ENCODE measurements at places on chromosomes 5 and 9.

DNA sequence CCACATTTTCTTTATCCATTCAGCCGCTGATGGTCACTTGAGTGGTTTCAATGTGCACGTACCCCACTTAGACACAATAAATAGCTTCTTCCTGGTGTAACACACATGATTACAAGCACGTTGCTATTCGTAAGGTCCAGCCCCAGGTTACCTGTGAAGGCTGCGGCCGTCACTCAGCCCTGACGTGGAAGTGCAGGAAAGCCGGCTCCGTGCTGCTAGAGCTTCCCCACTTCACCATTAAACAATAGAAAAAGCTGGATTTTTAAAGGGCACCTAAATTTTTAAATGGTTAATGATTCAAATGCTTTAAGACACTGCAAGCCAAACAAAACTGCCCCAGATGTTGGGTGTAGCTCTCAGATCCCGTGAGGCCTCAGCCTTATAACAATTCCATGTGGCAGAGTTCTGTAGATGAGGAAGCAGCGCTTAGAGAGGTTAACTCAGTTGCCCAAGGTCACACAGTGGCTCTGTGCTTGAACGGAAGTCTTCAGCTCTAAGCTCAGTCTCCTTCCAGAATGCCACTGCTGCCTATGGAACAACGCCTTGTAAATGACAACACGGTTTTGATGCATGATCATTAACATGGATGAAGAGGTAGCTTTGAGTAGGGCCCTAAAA lies 125.7 kb downstream of the COL23A1 start:
- no peak for DNase-seq

GRCh38 chr9:130526854-130527650 lies 52.3 kb upstream of the FUBP3 start:
- DNase-seq, result no peak

DNA sequence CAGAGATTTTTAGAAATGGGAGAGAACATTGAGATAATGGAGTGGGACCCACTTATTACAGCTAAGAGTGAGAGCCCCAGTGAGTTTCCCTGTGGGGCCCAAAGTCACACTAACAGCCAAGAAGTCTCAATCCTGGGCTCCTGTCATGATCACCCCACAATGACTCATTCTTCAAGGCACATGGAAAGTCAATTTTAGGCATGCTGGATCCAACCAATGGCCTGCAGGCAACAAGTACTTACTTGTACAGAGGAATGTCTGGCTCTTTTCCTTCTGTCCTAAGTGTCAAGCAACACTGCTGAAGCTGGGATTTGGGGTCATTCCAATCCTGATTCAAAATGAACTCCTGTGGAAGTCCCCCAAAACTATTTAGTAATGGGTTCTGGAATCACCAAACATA lies 123.1 kb downstream of the DROSHA start:
- DNase-seq, result no peak

DNA sequence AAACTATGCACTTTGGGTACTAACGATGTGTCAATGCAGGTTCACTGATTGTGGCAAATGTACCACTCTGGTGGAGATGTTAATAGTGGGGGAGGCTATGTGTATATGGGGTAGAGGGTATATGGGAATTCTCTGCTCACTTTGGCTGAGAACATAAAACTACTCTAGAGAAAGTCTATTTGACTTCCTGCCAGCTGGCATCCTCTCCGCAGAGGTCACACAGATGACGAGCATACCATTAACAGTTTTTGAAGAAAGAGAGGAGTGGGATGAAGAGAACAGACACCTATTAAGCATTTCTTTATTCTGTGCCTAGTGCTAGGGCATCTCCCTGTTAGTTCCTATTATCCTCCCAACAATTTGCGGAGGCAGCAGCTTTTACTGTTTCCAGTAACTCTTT lies 58.4 kb upstream of the TRIM32 start:
- DNase-seq, result no peak

DNA sequence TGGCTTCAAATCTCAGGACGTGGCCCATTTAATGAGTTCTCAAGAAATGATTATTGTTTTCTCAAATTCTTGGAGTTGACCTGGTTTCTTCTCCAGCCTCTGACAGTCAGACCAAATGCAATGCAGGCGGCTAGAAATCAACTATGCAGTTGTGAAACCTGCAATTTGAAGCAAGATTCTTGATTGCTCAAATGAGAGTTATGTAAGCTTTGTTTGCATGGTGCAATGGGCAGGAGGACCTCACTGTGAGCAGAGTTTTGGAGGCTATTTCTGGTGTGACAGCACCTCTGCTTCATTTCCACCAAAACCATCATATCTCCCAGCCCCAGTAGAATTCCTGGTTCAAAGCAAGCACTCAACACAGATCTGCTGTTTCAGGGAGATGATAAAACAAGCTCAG lies 500.0 kb upstream of the KLF4 start:
- DNase-seq, result no peak
